Mesenteric fat pad (tissue), 1 donor: ENCODE measurements at places on chromosomes 1 and 21.

- no peak for DNase-seq
Observed at GRCh38 chr1:230211436-230212145, 144.6 kb downstream of the GALNT2 start.

DNA sequence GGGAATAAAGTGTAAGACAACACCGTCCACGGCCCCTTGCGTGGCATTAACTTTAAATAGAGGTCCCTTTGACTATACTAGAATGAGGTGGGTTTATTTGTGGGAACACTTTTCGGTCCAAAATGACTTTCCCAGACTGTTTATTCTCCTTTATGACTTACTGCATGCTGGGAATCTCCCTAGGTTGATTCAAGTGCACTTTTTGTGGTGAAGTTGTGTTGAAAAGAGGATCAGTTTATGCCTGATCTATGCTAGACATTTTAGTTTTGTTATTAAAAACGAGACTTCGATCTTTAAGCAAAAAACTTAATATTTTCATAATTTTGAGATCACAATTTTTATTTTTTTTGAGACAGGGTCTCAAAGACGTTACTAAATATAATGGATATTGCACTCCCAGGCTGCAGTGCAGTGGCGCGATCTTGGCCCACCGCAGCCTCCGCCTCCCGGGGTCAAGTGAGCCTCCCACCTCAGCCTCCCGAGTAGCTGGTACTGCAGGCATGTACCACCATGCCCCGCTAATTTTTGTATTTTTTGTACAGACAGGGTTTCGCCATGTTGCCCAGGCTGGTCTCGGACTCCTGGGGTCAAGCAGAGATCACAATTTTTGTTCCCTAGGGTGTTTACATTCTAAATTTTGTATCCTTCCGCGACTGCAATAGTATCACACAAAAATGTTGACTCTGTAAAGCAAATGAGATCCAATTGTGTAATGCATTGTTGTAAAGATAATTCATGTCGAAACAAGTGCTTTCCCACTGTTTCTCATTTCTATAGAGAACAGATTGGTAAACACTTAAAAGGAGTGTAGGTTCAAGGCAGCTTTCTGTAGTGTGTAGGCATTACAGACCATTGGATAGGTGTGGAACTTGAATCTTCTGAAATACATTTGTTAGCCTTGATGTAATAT lies 1.6 kb downstream of the CDC42 start:
- DNase-seq = no peak

GRCh38 chr1:244138399-244138798 lies 87.3 kb downstream of the ZBTB18 start:
- DNase-seq = no peak

DNA sequence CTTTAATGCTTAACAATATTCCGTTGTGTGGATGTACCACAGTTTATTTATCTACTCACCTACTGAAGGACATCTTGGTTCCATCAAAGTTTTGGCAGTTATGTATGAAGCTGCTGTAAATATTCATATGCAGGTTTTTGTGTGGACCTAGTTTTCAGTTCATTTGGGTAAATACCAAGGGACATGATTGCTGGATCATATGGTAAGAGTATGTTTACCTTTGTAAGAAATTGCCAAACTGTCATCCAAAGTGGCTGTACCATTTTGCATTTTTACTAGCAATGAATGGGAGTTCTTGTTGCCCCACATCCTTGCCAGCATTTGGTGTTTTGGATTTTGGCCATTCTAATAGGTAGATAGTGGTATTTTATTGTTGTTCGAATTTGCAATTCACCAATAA lies 10.0 kb downstream of the ZSCAN20 start:
- DNase-seq = no peak

- no peak for DNase-seq
Observed at GRCh38 chr1:9850442-9851162, 26.8 kb upstream of the CLSTN1 start.

DNA sequence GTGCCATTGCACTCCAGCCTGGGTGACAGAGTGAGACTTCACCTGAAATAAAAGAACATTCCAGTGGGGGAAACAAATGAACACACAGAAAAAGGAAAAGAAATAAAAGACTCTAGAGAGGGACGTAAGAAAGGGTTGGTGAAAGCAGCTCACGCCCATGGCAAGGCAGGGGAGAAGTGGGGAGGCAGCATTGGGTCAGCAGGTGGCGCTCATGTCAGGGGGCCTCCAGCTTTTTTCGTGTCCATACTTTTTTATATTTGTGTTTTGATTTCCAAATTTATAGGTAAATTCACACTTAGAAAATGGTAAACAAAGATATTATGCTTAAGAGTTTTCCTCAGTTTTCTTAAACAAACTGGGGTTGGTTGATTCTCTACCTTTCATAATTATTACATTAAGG lies 45.5 kb downstream of the VPS13D start:
- DNase-seq = no peak

DNA sequence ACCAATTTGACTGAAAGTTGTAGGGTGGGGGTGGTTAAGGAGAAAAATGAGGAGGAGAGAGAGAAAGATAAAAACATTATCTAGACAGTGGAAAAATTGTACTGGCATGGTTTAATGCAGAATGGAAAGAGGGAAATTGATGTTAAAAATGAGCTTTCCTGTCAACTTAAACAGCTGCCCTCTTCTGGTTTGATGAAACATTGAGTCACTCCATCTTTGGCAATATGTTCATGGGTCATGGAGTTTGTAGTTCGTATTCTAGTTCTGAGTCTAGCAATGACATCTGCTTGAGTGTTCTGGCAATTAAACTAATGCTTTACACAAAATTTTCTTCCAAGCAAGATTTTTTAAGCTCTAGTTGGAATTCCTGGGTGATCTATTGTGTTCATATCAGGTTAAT lies 9.6 kb downstream of the ZNF648 start:
- no peak for DNase-seq

DNA sequence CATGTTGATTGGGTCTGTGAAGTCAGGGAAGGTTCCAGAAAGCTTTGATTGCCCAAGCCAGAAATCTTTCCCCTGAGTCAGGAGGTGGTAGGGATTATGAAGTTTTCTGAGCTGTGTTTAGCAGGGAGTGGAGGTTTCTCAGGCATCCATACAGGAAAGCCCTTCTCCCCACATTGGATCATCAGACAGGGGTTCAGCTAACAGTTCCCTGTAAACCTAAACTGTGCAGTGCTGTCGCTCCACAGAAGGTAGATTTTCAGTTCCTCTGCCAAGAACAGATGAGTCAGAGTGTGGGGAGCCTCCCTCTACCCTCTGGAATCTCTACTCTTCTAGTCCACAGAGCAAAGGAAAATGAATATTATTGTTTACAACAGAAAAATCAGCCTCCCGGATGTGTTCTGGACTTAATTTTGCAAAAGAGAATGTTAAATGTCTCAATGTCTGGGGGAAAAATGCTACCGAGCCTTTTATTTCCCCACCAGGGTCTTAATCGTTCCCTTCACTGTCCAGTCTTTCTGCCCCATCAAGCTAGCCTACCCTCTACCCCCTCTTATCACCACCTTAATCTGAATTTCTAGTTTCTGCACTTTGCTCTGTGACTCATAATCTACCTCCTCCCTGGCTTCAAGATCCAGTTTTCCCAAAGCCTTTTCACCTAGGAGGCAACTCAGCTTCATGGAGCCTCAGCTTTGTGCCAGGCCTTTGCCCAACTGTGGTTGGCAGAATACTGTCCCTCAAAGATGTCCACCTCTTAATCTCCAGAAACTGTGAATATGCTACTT lies 355.6 kb downstream of the PRDM2 start:
- DNase-seq = no peak

DNA sequence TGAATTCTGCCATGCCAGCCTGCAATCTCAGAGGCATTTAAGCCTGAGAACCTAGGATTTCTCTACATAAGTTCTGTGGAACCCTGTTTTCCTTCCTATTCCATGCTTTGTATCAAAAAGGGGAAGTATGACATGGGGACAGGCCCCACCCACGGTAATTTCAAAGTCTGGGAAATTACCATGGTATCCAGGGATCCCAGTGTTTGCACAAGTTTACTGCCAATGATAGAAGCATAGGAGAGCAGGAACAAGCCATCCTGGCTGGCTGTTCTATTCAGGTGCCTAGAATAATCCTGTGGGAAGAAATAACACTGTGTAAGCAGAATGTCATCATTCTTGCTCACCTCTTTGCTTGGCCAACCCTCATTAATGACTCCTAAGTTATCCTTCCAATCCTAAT lies 53.8 kb upstream of the ATP1B1 start:
- DNase-seq = no peak

DNA sequence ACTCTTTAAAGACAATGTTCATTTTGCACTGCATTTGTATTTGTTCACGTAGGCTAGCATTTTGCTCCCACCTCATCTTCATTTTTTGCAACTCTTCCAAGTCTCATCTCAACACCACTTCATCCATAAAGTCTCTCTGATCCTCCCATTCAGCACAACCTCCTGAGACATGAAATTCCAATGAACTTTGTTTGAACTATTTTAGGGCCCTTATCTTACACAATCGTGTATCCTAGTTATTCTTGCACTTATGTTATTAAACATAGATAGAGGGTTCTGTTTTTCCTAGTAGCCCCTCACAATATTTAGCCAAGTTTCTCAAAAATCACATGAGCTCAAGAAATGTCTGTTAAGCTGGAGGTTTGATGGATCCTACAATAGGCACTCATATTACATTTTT lies 500.5 kb upstream of the ADAMTS5 start:
- no peak for DNase-seq

DNA sequence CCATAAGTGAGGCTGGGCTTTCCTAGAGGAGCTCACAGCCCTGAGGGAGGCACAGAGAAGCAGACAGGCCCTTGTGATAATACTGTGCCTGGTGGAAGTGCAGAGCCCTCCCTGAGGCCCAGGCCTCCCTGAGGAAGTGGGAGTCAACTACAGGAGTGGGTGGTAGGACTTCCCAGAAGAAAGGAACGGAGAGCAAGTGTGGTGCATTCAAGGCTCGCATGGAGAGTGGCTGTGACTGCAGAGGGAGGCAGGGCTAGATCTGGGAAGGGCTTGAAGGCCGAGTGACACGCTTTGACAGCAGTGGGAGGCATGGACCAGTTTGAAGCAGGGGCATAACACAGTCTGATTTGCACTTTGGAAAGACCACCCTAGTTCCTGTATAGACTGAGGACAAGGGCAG lies 37.3 kb downstream of the AZIN2 start:
- no peak for DNase-seq

DNA sequence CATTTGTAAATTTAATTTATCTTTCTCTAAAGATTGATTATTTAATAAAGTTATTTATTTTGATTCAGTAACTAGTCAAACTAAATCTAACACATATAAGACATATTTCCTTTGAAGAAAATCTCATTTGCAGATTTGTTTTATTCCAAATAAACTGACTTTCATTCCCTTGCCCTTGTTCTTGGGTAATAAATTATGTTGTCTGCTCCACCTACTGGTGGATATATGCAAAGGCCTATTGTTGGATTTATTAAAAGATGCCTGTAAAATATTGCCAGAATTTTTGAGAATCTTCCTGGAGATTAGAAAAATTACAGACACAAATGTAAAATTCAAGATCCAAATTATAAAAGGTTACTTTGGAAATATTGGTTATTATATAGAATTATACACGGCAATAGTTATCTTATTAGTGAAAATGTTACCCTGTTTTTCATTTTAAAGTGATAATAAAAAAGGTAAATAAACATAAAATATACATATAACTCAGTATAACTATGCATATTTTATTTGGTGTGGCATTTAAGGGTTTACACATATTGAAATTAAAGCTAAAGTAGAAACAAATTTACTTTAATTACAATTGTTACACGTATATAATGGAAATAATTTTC lies 116.1 kb downstream of the SPATA17 start:
- no peak for DNase-seq

DNA sequence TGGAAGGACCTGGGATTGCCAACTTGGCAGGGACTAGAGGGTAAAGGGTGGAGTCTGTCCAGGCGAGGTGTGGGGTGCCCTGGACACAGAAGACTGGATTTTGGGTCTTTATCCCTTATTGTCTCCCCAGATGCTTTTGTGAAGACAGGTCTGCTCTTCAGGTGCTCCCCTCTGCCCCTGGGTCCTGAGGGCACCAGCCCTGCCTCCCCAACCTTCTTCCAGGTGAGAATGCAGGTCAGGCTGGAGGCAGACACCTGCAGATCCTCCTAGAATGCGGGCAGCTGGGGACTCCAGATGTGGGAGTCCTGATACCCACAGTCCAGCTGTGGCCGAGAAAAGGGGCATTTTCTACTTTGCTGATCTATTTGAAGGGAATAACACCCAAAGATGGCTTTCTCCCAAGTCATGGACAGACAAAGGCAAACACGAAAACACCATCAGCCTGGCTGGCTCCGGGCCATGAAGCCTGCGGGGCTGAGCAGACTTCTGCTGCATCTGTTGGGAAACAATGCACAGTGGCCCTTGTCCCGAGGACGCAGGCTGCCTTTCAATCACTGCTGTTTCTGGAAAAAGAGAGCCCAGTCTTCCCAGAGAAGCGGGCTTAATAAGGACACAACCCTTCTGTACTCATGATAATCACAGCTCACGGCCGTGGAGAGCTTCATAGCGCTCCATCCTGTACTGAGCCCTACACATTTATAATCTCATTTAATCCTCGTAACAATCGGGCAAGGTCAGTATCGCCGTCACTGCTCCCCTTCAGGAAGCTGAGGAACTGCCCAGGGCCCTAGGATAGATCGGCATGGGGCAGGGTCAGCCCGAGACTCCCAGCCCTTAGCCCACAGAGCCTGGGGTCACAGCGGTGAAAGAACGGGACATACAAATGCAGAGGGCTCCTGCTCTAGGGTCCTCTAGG lies 62.0 kb upstream of the ABCG1 start:
- peak; percentile 37 for DNase-seq

- no peak for DNase-seq
Observed at GRCh38 chr1:234091876-234092275, 187.4 kb downstream of the SLC35F3 start.

DNA sequence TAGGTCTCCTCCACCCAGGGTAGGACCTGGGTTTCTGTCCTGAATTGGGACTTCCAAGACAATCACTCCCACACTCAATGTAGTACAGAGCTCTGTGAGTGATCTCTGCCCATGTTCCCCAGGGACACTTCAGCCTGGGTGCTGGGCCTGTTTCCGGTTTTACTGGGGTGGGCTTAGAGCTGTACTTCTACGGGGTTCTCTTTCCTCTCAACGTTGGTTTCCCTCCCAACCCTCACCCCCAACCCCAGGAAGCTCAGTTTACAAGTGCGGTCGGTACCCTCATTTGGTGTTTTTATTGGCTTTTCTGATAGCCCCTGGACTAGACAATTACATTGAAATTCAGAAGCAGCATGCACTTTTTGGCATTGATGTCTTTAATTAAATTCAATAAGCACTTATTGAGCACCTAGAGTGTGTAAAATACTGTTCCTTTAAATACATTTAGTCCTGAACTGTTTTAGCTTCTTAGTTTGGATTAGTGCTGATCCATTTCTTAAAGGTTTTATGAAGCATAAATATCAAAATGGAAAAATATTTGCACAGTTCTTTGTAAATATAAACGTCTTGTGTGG lies 542 bp upstream of the XPR1 start:
- no peak for DNase-seq

- DNase-seq = peak; percentile 60
Observed at GRCh38 chr1:36092166-36092797, 3.6 kb downstream of the ADPRS start.

- DNase-seq = no peak
Observed at GRCh38 chr1:150809651-150810050, 1.6 kb upstream of the CTSK start.
